ENCODE measurements at places on chromosomes 1 and 21.

DNA sequence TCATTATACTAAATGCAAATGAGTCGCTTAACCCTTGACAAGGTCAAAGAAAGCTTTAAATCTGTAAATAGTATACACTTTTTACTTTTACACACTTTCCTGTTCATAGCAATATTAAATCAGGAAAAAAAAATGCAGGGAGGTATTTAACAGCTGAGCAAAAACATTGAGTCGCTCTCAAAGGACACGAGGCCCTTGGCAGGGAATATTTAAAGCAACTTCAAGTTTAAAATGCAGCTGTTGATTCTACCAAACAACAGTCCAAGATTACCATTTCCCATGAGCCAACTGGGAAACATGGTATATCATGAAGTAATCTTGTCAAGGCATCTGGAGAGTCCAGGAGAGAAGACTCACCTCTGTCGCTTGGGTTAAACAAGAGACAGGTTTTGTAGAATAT is 62.7 kb downstream of the CAPN2 start:
- DNase-seq = no peak

GRCh38 chr1:99992044-99992722 is 22.4 kb downstream of the SLC35A3 start:
- DNase-seq = no peak

GRCh38 chr1:166040202-166040997 is 126.4 kb downstream of the FAM78B start:
- DNase-seq = no peak

DNA sequence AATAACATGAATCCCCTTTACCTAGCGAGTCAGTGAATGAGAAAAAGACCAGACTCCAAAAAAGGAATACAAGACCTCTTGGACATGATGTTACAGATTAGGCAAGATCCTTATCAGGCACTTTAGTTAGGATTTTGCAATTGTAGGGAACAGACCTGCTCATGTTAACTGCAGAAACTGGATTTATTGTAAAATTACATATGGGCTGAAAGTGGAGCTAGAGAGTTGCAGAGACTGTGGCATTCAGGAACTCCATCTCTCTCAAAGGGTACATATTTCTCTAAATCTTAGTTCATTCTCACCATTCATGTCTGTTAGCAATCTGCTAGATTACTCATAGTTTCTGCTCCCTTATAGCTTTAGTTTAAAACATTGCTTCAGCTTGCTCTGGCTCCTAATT is 142.2 kb downstream of the PAPPA2 start:
- no peak for DNase-seq

Measured in HepG2 (cell line).